ENCODE measurements at places on chromosomes 12 and 14.

GRCh38 chr12:59886131-59886733 is 290.4 kb downstream of the SLC16A7 start:
- no peak for DNase-seq

DNA sequence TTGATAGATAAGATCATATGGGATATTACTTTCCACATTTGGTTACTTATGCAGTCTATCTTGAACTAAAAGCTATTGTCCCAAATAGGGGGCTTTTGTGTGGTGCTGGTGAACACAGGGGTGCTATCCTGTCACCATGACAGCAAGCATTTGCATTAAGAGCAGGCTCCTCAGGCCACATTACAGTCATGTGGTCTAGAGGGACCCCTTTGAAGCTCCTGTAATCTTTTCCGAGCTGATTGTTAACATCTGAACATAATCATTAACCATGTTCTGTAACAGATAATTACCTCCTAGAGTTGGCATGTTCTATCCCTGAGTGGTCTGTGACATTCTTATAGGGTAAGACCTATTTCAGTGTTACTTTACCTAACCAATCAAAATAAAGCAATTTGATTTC is 178.8 kb downstream of the KTN1 start:
- DNase-seq = no peak

DNA sequence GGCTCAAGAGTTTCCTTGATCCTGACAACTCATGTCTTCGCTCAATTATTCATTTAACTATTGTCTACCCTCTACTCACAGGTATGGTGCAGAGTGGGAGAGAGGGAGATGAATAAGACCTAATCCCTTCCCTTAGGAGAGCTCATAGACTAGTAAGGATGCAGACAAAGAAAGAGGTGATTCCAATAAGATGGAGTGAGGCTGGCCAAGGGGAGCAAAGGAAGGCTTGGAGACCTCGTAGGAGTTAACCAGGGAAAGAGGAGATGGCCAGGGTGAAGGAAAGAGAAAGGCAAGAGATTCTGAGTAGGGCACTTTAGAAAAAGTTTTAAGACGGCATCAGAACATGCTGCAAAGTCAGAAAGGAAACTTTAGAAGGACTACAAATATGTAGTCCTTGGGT is 588.5 kb downstream of the VRK1 start:
- DNase-seq = no peak

GRCh38 chr14:53108292-53109104 is 44.6 kb downstream of the DDHD1 start:
- DNase-seq = no peak

DNA sequence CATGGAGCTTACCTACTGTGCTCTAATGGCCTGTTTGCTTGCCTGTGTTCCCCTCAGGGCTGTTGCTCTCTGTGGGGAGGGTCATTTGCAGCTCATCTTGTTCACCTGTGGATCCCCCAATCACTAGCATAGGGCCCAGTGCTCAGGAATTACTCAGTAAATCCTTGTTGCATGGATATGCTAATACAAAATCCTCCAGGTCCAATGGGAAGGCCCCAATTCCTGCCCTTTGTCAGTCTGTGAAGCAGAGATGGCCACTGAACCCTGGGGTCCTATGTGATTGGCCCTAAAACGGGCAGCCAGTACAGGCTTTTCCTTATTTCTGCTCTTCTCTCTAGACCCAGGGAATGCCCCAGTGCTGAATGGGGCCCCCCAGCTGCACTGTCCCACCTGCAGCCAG is 44.1 kb downstream of the FOS start:
- no peak for DNase-seq

DNA sequence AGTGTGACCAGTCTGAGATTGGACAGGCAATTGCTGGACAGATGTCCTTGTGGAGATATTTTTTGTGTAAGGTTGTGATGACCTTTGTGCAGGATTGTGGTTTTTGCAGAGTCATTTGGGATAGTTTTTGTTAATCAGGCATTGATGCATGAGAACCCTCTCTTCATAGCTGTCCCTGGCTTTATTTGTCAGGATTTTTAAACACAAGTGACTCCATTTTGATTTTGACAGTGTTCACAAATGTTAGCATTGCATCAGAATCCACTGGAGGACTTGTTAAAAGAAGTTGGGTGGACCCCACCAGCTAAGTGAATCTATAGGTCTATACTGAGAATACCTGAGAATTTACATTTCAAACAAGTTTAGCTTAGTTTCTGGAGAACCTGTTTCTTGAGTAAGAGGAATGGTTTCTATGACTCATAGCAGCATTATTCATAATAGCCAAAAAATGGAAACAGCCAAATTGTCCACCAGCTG is 11.8 kb downstream of the FNTB start:
- no peak for DNase-seq

- DNase-seq = no peak
Measured at GRCh38 chr12:22248571-22249115, 85.9 kb downstream of the ST8SIA1 start.

GRCh38 chr12:109467978-109468676 is 9.0 kb downstream of the KCTD10 start:
- DNase-seq = no peak

DNA sequence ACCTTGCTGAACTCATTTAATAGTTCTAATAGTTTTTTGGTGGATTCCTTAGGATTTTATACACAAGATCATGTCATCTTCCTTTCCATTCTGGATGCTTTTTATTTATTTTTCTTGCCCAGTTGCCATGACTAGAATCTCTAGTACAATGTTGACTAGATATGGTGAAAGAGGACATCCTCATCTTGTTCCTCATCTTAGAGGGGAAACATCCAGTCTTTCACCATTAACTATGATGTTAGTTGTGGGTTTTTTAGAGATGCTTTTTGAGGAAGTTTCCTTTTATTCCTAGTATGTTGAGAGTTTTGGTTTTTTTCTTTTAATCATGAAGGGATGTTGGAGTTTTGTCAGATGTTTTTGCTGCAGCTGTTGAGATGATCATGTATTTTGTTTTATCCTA is 8.7 kb downstream of the ANKRD13A start:
- no peak for DNase-seq

- DNase-seq = no peak
Measured at GRCh38 chr12:128818065-128819022, 5.4 kb downstream of the SLC15A4 start.

GRCh38 chr12:38669081-38669480 is 236.3 kb downstream of the CPNE8 start:
- no peak for DNase-seq

DNA sequence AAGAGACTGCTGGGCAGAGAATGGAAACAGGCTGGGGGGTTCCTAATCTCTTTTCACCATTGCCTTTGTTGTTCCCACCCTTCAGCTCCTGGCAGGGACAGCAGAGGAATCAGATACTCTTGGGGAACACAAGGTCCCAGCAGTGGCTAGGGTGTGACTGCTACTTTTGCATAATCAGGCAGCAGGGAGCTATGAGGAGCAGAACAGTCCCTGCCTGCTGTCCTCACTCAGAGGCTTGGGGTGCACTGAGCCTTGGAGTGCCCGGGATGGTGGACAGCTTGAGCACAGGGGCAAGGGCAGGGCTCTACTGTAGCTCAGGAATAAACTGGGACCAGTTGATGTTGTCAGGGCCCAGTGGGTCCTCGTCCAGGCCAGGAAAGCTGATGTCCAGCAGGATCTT is 1.5 kb upstream of the TEX52 start:
- no peak for DNase-seq

GRCh38 chr12:93336291-93336741 is 41.4 kb upstream of the NUDT4 start:
- DNase-seq = no peak

DNA sequence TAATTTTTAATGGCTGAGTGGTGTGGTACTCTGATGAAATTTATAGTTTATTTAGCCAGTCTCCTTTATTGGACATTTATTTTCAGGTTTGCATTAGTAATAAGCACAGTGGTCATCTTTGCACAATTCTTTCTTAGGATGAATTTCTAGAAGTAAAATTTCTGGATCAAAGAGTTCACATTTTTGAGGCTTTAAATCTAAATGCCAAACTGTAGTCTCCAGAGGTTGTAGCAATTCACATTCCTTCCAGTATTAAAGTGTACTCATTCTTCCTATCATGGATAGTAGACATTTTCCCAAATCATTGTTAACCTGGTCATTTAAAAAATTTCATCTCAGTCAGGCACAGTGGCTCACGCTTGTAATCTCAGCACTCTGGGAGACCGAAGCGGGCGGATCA is 24.8 kb downstream of the SLC39A9 start:
- no peak for DNase-seq

DNA sequence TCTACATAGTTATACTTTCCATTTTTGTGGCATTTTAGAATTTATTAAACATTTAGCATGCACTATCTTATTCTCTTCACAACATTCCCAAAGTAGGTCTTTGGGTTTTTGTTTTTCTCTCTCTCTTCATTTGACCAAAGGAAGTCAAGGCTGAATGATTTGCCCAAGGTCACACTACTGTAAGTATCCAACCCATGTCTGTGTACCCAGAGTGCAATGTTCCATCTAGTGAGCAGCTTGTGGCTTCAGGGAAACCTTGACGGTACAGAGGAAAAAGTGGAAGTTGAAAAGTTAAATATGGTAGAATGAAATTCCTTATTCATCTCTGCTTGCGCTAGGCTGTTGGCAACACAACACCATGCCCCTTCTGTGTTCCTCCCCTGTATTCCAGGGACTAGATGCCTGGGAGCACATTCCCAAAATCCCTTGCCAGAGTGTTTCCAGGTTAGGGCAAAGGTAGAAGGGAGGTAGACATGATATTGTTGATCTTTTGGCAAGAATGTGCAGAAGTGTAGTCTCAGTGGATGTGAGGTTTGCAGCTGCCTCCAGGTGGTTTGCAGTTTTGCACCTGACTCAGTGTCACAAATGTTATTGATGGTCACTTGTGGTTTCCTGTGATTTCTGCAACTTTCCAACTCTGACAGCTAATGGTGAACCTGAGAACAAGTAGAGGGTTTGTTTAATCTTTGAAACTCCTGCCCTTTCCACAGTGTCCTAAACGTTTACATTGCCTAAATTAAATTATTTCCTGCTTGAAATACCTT is 196.7 kb downstream of the RMST start:
- DNase-seq = no peak

All from iPS DF 6.9 (cell line).